Keratinocyte (primary cell): ENCODE measurements at places on chromosomes 7 and 10.

DNA sequence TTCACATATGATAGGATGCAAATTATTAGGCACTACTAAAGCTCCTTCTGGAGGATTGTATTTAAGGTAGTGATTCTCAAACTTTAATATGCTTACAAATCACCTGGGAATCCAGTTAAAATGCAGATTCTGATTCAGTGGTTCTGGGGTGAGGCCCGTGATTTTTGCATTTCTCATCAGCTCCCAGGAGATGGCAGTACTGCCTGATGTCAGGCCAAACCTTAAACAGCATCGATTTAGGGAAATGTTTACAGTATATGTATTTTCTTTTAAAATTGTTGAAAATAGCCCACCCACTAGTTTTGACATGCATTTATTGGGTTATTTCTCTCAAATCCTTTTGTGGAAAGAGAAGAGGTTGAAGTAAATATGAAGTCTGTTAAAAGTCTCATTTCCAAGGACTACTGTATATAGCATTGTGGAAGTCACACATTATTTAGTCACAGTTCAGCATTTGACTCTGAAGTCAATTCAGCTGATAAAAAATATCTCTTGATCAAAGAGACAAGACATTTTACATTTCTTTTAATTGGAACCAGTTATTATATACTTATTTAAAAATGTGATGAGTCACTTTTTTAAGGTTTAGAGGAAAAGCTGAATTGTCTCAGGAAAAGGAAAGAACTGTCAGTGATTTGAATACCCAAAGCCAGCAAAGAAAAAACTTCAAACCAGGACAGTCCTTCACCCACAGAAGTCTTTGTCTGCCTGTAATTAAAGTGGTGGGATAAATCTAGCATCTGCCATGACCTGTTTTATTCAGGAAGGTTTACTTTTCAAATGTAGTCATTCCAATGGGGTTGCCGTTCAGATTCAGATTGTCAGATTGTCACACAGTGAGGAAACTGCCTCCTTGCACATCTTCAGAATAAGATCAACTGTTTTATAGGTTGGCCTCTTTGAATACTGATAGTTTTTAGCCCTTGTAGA, 21.1 kb upstream of the HBP1 start:
- no peak for DNase-seq

GRCh38 chr10:71264345-71265200, 52.2 kb downstream of the UNC5B start:
- DNase-seq: no peak

- DNase-seq: no peak
Measured at GRCh38 chr7:127349881-127350280, 42.6 kb downstream of the ZNF800 start.

DNA sequence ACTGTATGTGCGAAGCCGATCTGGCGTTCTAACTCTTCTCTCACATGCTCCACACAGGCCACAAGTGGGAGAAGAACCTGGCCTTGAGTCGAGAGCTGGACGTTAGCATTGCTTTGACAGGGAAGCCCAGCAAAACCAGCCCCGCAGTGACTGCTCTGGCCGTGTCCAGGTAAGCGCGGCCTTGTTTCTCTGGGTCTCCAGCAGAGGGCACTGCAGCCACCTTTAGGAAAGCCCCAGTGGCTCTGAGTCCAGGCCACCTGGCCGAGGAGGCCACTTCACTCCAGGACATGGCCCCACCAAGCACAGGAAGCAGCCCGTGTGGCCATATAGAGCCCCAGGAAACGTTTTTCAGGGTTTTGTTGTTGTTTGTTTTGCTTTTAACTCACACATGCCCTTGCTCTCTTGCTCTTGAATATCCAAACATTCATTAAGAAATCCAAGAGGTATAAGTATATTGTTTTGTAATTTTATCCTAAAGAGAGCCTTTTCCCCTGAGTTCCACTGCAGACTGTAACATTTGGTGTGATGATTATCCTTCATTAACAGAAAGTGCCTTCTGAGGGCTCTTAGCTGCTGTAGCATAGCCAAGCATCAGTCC, 41.8 kb upstream of the LRRC18 start:
- DNase-seq: no peak

GRCh38 chr10:71383972-71384687, 12.6 kb upstream of the CDH23 start:
- DNase-seq: no peak

GRCh38 chr7:71615017-71615416, 483.1 kb downstream of the GALNT17 start:
- DNase-seq: no peak

DNA sequence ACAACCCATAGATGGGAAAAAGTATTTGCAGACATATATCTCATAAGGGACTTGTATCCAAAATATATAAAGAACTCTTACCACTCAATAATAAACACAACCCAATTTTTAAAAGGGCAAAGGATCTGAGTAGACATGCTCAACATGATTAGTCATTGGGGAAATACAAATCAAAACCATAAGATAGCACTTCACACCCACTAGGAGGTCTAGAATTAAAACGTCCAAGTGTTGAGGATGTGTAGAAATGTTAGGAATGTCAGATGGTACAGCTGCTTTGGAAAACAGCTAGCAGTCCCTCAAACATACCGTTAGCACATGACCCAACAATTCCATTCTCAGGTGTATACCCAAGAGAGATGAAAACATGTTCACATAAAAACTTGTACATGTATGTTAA, 8.3 kb downstream of the PSTK start:
- DNase-seq: no peak

- DNase-seq: no peak
Measured at GRCh38 chr7:105502173-105502572, 19.9 kb downstream of the PUS7 start.

GRCh38 chr7:55305135-55305534, 60.0 kb upstream of the LANCL2 start:
- DNase-seq: no peak

GRCh38 chr10:48549236-48549635, 55.6 kb downstream of the ARHGAP22 start:
- no peak for DNase-seq

DNA sequence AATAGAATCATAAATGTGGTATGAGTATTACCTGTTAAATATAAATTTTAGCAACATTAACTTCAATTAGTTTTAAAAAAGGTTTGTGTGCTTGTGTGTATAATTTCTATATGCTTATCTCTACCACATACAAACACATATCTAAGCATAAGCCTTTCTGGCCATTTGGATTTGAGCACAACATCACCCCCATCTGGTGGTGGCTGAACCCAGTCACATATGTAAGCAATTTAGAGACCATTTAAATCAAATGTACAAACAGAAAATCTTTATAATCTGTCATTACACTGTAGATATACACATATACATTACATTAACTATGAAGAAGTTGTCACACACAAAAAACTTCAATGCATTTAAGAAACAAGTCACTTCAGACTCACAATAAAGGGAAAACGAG, 31.7 kb downstream of the GPR22 start:
- no peak for DNase-seq

DNA sequence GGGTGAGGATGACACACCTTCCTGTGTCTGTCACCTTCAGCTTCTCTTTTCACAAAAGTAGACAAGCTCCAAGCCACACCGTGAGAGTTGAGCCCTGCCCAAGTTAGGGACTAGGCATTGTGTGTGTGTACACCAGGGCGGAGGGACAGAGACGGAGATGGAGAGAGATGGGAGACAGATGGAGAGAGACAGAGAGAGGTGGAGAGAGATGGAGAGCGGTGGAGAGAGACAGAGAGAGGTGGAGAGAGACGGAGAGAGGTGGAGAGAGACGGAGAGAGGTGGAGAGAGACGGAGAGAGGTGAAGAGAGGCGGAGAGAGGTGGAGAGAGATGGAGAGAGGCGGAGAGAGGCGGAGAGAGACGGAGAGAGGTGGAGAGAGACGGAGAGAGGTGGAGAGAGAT, 207.0 kb downstream of the DNAJB6 start:
- no peak for DNase-seq

DNA sequence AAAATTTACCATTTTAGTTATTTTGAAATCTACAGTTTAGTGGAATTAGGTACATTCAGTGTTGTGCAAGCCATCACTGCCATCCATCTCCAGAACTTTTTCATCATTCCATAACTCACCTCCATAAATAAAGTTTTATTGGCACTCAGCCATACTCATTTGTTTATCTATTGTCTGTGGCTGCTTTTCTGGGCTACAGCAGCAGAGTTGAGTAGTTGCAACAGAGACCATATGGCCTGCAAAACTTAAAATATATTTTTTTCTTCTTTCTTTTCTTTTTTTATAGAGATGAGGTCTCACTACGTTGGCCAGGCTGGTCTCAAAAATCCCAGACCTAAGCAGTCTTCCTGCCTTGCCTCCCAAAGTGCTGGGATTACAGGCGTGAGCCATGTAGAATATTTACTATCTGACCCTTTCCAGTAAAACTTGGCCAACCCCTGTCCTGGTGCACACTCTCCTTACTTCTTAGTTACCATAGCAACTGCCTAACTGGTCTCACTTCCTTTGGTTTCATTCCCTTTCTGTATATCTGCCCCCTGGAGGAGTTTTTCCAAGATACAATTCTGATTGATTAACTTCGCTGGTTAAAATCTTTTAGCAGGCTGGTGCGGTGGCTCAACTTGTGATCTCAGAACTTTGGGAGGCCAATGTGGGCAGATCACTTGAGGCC, 133.2 kb downstream of the CUX1 start:
- DNase-seq: no peak

GRCh38 chr7:63899691-63900393, 98.8 kb upstream of the ZNF722 start:
- DNase-seq: no peak

DNA sequence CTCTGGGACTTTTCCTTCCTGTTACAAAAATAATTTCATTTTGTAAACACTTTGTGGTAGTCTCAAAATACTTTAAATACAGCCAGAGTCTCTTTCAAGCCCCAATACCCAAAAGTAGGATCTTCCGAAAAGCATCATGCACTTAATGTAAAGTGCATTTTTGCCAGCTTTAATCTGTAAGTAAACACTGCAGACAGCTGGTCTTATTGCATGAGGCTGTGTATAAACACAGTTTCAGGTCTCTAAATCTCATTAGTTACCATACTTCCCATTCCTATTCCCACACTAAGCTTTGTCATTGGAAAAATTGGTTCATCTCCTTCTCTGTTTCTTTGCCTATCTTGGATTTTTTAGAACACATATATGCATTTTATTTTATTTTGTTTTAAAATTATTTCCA, 87.6 kb upstream of the GNAI1 start:
- DNase-seq: no peak

DNA sequence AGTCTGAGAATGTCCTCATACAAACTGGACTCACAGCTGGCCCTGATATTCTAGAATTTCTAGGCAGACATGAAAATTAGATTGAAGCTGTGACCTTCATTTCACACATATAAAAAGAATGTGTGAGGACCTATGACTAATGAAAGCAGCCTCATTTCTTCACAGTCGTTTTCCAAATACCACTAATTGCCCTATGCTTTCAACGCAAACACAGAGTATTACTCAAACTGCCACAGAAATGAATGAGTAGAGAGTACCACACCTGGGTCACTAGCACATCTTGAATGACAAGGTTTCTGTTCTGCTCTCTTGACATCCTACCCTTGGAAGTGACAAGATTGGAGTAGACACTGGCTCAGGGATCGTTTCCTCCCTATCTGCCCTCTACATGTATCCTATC, 142.4 kb downstream of the C1GALT1 start:
- DNase-seq: no peak

- no peak for DNase-seq
Measured at GRCh38 chr7:45566386-45566785, 7.8 kb upstream of the ADCY1 start.

DNA sequence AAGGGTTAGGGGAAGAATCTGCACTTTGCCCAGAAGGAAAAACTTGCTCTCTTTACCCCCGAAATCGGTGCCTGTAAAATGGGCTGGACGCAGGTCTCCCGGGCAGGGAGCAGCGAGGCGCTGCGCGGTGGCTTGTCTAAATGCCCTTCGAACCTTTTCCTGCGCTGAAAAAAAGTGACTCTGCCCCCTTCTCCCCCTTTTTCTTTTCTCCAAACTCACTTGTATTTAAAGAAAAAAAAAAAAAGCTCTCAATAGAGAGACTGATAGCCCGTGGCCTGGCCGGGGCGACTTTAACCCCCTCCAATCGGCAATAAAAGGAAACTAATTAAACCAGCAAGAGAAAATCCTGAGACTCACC, 286 bp downstream of the SP8 start:
- no peak for DNase-seq

- DNase-seq: no peak
Measured at GRCh38 chr10:26969145-26969926, 108.6 kb upstream of the ABI1 start.

- DNase-seq: no peak
Measured at GRCh38 chr10:13449296-13449695, 79.5 kb downstream of the BEND7 start.

- DNase-seq: no peak
Measured at GRCh38 chr7:45060295-45060694, 28.5 kb downstream of the NACAD start.

DNA sequence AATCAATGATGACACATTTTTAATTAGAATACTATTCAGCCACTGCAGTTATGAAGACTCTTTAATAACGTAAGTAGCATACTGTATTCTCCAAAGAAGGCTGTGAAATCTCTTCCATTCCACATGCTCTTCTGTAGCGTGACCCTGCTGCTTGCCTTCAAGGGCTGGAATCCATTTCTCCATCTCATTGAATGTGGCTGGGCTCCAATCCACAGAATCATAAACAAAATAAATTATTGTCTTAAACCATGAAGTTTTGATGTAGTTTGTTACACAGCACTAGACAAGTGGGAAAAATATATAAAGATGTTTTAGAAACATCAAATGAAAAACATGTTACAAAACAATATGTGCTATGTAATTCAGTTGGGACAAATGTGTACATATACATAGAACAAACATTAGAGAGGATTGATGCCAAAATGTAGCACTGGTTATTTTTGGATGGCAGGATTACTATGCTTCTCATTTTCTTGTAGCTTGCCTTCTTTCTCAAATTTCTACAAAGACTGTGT, 410.8 kb upstream of the PODXL start:
- no peak for DNase-seq

GRCh38 chr10:87931836-87932230, 68.4 kb downstream of the PTEN start:
- DNase-seq: no peak

DNA sequence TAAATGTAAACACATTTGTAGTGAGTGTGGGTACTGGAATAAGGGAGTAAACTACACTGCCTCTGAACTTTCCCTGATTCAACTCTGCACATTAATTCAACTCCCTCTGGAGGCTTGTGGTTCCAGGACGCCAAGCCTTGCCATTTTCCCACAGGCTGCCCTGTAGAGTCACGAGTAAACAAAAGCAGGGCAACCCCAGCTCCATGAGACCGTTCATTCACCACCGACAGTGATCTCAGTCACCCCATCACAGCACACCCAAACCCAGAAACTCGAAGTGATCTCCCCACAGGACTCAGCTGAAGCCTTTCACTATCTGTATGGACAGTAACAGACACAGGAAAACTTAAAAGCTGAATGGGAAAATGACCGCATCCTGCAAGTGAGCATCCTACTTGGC, 218.8 kb upstream of the FRMD4A start:
- DNase-seq: no peak
